T-cell (primary cell): ENCODE measurements at places on chromosomes 12 and 14.

DNA sequence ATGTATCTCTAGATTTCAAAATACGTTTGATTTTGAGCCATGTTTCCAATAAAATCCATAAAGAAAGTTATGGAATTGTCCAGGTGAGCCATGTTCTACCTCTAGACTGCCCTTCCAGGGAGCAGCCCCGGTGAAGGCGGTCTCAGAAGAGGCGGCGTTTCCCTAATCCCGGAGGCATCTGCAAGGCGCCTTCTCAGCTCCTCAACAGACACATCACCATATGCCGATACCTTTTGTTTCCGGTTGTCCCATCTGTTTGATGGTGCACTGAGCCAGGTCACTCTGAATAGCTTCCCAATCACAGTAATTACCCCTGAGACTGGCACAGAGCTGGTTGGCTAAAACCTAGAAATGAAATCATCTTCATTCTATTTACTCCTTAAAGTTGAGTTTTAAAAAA is 305.5 kb upstream of the FKBP4 start:
- no peak for DNase-seq
- no peak overlapping the region for H3K4me3 ChIP-seq
- no peak overlapping the region for H3K27ac ChIP-seq
- no peaks in the 10 kb centered on the region for H3K4me1 ChIP-seq
- no peaks in the 10 kb centered on the region for H3K36me3 ChIP-seq

GRCh38 chr14:95163132-95163531 is 5.8 kb upstream of the DICER1 start:
- H3K36me3 ChIP-seq: no peaks in the 10 kb centered on the region
- no peak overlapping the region for H3K27ac ChIP-seq
- H3K4me1 ChIP-seq: peaks cover 3% of the 10 kb centered on the region
- no peak overlapping the region for H3K4me3 ChIP-seq
- no peak for DNase-seq
- no peaks in the 10 kb centered on the region for H3K27me3 ChIP-seq

DNA sequence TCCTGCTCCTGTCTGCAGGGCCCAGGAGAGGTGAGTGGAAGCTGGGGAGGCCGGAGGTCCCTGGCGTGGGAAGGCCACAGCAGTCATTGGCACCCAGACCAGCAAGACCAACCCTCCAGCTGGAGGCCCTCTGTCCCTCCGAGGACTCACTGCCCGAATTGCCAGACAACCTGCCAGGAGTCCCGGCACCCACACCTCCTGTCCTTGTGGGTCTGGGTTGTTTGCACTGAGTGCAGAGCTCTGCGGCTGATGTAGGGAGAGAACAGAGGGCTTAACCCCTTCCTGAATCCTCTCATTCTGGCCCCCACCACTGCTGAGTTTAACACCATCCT is 204.9 kb downstream of the KIF26A start:
- no peak overlapping the region for H3K4me3 ChIP-seq
- H3K27ac ChIP-seq: no peak overlapping the region
- DNase-seq: no peak
- no peaks in the 10 kb centered on the region for H3K27me3 ChIP-seq
- H3K36me3 ChIP-seq: no peaks in the 10 kb centered on the region
- no peaks in the 10 kb centered on the region for H3K4me1 ChIP-seq

DNA sequence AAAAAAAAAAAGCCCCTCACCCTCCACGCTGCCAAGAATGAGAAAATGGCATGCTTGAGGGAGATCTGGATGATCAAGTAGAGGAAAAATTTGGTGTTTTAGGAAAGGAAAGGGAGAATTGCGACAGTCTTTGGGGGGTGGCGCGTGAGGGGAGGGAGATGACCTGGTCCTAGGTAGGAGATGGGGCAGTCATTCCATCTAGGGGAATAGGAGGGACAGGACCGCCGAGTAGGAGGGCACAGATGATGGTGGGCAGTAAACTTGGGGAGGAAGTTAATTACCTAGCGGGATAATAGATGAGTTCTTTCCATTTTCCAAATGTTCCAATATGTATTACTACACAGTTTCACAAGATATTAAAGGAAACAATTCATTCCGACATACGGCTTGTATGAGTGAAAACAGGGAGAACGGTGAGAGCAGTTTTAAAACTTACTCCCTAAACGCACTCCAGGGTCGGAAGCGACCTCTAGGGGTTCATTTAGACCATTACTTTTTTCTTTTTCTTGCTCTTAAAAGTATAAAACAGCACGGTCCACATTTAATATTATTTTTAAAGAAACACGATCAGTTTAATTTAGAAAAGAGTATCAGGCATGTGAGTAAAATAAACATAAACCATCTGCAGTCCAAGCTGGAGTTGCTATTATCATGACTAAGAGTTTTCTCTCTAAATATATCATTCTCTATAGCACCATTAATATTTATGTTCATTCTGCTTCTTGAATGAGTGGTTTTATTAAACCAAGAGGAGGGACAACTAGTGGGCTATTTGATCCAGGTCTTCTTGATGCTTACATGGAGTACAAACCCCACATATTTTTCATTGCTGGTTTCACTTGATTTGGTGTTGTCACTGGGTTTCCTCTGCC is 3.0 kb upstream of the FNTB start:
- no peak overlapping the region for H3K4me3 ChIP-seq
- H3K4me1 ChIP-seq: peaks cover 16% of the 10 kb centered on the region
- no peak for DNase-seq
- no peaks in the 10 kb centered on the region for H3K27me3 ChIP-seq
- H3K36me3 ChIP-seq: no peaks in the 10 kb centered on the region
